ENCODE measurements at places on chromosomes 3 and 15. TPM values are rescaled to one million over a fixed set of nuclear protein-coding genes. Genes with fewer than 3 reads are reported as not detected.

Gene IGSF10
- not detected for total RNA-seq

Gene ZNF660
- total RNA-seq = 0.21 TPM

Gene ROPN1
- not detected for total RNA-seq

Gene AGTR1
- not detected for total RNA-seq
